ENCODE measurements at places on chromosomes 13 and 19.

DNA sequence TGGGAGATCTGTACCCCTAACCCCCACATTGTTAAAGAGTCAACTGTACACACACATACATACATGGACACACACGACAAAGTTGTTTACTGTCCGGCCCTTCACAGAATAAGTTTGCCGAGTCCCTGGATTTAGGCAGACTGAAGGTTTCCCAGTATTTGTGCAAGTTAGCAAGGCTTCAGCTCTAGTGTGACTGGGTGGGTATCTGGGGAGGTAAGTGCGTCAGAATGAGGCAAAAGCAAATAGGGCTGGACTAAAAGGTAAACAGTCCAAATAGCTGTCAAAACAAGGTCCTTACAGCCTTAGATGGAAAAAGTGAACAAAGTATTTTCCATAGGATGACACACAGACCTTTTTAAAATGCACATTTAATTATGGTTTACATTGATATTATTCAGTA, 228.4 kb upstream of the UFM1 start:
- no peak for DNase-seq

- DNase-seq = peak; percentile 95
Observed at GRCh38 chr13:97223711-97224541, 1.8 kb downstream of the MBNL2 start.

GRCh38 chr19:11141937-11142527, 13.6 kb downstream of the SPC24 start:
- no peak for DNase-seq

DNA sequence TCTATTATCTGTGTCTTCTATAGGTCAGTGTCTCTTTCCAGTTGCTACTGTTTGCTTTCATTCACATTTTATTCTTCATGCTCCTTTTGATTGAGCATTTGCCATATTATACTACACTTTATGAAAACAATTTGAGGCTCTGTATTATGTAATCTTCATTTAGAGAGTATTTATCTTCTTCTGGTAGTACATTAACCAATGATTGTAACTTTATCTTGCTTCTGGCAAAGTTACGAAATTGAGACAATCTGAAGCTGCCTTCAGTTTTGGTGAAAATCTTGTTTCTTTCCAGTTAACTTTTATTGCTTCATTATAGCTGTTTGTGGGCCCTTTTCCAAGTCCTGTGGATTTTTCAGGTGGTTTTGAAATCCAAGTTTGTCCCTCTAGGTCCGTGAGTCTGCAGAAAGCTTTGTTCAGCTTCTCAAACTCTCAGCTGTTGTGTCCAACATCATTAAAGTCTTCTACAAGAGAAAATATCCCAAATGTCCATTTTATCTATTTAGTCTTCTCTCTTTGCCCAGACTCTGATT, 1255.4 kb upstream of the SPRY2 start:
- no peak for DNase-seq

DNA sequence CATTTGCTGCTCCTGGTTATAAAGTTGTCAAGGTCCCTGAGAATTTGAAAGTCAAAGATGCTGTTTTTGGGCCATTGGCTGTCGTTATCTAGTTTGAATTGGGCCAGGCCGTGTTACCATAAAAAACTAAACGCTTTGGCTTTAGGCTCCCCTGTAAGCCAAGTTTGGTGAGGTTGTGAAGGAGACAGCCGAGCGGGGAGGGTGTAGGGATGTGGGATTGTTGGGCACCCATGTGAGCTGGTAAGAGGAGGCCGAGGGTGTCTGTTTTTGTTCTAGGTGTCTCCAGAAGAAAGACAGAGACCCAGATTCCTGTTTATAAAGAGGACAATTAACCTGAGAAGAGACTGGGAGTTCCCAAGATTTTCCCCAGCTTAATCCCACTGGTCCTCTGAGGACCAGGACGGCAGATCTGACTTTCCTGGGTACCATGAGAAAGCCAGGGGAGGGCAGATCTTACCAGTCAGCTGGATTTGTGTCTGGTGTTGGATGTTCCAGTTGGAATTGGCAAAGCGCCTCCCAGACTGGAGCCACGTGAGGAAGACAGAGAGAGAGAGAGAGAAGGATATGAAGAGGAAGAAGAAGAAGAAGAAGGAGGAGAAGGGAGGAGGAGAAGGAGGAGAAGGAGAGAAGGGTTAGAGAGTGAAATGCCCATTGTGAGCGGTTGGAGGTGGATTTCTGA, 25.1 kb downstream of the TMEM255B start:
- DNase-seq = no peak
